ENCODE measurements at places on chromosomes 2 and 18.

DNA sequence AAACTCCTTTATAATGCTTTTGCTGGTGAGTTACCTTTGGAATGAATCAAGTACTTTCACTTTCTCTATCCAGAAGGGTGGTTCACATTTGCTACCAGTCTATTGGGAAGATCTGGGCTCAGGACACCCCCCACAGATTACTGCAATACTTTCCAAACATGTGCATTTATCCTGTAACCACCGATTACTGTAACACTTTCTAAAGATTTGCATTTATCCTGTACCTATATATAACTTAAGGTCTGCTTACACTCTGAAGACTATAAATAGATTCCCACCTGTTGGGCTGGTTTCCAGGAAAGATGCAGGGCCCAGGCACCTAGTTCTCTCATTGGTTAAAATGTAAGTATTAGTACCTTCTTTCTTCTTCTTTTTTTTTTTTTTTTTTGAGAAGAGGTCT lies 113.0 kb upstream of the NEDD4L start:
- DNase-seq: no peak

DNA sequence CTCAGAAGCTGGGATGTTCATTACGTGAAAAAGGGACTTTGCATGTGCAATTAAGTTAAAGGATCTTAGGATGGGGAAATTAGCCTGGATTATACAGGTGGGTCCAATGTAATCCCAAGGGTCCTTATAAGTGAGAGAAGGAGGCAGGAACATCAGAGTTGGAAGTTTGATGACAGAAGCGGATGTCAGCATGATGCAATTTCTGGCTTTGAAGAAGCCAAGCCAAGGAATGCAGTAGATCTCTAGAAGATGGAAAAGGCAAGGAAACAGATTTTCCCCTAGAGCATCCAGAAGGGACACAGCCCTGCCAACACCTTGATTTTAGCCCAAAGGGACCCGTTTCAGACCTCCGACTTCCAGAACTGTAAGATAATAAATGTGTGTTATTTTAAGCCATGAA lies 136.4 kb downstream of the LNPK start:
- DNase-seq: no peak

GRCh38 chr2:205361272-205361671 lies 321.0 kb upstream of the NRP2 start:
- DNase-seq: no peak

- no peak for DNase-seq
Observed at GRCh38 chr2:204201507-204201906, 264.9 kb downstream of the ICOS start.

- no peak for DNase-seq
Observed at GRCh38 chr2:240213476-240214421, 73.3 kb upstream of the OTOS start.

DNA sequence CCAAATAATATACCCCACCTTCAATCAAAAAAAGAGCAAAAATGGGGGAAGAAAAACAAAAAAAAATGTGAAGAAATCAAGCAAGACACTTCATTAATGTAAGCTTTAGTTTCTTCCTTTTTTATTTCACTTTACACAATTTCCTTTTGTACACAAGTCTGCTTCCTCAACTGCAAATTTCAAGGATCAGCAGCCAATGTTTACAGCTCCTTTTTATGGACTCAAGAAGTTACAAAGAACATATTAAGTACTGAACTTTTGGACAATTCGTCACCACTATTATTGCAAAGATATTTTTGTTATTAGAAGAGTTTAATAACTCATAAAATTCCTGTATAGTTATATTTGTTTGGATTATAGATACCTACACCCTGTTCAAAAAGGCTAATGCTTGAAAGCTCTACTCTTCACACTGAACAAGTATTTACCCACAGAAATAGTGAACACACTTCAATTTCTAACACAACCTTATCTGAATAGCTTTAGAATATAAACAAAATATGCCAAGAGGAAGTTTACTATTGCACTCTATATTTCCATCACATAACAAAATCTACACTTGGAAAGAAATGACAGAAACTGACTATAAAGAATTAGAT lies 658.7 kb upstream of the CNTNAP5 start:
- no peak for DNase-seq

DNA sequence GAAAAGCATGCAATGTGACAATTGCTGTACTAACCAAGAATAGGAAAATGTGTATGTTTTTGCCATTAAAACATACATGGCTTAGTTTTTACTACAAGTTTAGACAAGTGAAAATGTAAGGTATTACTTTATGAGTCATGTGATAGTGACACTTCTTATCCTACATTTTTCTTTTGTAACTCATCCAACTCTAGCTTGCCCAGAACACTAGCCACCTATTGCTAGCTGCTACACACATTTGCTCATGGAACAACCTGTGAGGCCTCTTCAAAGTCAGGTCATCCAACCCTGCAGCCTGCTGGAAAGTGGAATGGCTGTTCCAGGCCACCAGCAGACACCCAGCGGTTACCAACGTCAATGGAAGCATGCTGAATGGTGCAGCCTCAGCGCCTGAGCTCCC lies 1043.9 kb downstream of the TMEM182 start:
- DNase-seq: no peak

DNA sequence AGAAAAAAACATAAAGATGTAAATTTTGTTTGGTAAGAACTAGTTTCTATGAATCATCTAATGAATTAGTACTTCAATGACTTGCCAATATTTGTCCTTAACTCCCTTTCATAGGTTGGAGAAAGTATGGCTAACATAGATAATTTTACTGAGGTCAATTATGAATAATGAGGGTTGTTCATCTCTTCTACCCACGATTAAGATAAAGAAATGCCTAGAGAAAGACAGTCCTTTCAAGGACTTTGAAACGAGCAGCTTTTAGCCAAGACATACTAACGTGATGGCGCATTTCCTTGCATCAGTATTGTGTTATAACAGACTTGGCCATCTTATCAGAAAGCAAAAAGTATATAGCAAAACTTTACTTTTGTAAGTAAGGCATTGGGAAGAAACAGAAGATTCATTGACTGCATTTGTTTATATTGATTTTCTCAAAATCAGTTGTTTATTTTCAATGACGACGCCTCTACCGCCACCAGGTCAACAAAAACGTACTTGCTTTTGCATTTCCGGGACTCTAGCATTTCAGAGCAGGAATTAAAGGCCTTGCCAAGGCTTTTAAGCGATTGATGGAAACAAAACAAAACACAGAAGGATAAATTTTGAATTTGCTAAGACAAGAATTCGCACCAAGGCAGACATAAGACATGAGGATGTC lies 961 bp downstream of the RBM43 start:
- no peak for DNase-seq

- DNase-seq: no peak
Observed at GRCh38 chr2:240298117-240298790, 137.2 kb upstream of the GPC1 start.

DNA sequence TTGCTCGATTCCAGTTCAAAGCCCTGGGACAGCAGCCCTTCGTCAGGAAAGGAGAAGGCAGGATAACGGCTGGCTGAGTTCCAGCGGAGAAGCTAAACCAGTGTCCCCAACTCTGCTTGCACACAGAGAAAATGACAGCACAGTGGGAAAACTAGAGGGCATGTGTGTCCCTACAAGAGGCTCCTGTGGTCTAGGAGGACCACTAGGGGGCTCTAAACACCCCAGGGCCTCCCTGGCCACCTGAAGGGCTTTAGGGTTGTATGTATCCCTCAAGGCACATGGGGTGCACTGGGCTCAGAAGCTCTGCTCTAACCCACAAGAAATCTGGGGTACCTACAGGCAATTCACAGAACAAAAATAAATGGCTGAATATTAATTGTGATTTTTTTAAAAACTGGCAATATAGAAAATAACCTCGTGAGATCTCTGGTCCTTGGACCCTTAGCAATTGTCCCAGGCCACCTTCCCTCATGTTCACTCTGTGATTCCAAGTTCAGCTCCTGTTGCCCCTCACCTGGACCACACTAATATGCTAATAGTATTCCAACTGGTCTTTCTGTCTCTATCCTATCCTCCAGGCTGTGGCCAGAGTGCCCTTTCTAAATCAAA lies 17.5 kb downstream of the STAT1 start:
- no peak for DNase-seq

DNA sequence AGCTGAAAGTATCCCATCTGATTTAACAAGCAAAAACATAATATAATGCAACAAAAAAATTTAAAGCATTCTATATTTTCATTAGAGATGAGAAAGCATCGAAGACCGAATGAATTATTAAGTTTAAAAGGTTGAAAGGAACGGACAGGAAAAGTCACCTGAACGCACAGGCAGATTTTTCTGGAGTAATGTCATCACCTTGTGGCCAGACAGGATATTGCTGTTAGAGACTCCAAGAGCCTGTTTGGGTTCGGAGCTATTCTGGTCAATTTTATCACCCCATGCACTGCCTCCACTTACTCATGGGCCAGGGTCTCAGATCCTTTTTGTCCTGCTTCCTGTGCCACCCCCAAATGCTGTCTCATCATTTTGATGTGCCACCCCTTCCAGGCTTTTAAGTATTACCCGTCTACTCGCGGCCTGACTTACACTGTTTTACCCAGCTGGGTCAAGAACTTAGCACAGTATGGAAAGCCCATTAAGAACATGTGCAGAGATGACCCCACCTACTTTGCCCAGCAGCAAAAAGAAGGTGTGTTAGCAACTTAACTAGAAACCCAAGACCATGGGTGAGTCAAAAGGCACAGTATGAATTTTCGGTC lies 27.3 kb downstream of the GKN2 start:
- DNase-seq: no peak

DNA sequence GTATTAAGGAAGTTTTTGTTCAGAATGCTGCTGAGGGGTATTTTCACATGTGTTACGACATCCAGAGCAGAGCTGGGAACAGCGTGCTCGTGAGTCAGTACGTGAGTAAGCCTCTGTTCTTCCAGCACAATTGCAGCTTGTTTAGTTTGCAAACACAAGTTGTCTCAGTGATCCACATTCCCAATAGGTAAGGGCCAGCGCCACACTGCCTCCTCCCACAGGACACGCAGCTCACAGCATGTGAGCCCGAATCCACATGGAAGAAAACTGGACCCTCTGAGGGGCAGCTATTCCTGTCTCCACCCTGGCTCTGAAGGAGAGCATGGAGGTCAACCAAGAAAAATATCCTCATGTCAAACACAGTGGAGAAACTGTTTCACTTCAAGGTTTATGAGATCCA lies 173.9 kb upstream of the PID1 start:
- DNase-seq: peak; percentile 73

DNA sequence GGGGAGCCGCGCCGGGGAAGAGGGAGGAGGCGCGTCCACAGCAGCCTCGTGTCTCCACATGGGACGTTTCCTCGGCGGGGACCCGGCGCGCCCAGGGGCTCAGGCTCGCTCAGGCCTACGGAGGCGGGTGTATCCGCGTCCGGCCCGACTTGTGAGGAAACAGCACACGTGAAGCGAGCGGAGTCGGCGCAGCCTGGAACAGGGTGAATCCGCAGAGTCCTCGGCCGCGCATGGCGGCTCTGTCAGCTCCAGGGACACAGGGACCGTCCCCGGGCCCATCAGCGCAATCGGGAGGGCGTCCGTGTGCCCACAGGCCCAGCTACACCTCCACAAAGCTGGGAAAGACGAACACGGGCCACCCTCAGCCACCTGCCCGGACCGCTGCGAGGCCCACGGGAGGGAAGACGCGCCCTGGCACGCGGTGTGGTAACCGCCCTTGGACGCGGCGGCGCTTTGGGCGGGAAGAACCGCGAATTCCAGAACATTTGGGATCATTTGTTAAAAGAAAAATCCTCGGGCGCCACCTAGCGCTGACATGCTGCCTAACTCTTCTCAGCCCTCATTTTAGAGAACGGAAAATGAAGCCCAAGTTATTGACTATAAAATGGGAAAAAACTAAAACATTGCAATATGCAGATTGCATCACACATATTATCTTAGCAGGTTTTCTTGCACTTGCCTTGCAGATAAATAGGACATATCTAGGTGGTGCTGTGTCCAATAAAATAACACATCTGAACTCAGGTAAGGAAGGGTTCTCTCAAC lies 40.4 kb downstream of the TMEM18 start:
- no peak for DNase-seq

DNA sequence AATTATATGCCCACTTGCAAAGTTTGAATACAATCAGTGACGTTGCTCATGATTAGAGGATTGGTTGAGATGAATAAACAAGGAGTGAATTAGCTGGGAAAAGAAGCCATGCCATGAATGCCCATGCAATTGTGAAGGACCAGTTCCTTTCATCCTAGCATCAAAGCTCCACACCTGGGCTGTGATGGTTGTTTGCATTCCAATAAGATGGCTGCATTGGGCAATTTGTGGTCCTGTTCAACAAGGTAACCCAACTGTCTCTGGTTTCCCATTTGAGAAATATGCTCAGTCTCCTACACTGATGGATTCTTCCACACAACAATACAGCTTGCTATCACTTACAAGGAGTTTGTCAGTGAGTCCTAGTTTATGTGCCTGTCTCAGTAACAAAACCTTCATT lies 550.2 kb downstream of the STK39 start:
- DNase-seq: no peak

GRCh38 chr2:9163306-9164111 lies 43.1 kb upstream of the ASAP2 start:
- peak; percentile 69 for DNase-seq

GRCh38 chr18:23131693-23132319 lies 3.5 kb upstream of the CABLES1 start:
- no peak for DNase-seq

DNA sequence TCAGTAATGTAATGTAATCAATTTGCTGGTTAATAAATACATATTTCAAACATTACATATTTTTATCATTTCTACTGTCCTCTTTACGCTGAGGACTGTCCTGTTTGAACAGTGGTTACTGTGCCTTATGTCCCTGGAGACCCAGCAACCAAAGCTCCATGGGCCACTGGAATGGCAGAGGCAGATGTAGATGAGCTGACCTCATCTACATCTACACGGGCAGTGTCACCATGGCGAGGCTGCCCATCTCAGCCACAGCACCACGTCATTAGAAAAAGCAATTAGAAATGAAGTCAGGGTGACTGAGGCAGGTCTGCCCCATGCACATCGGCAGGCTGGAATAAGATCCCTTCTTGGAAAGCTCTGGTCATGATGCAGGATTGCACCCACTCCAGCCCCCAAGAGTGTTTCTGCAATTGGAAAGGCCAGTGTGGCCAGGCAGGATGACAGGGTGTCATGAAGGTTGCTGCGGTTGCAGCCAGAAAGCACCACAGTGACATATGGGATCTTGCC lies 237.5 kb downstream of the NDUFA10 start:
- DNase-seq: no peak

DNA sequence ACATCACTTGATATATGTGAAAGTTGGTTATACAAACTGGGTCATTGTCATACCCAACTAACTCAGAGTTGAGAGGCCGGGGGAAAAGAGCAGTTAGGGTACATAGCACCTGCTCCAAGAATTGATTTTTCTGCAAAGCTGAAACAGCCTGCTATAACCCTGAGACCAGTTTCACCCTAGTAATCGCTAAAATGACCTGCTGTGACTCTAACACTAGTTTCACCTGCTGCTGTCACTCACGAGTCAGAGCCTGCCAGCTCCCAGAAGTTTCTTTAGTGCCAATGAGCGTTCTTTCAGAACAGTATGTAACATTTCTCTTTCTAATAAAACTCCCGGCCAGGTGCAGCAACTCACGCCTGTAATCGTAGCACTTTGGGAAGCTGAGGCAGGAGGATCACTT lies 28.0 kb downstream of the SRSF7 start:
- DNase-seq: no peak

GRCh38 chr2:171185941-171186340 lies 25.2 kb upstream of the TLK1 start:
- DNase-seq: peak; percentile 67

All from GM04503 (cell line).